Hematopoietic multipotent progenitor cell treated with erythropoietin and hydrocortisone succinate and interleukin-3 and kit ligand, for 4 days (in vitro differentiated cells): ENCODE measurements at places on chromosomes 4 and X.

- DNase-seq: no peak
These were observed 54.8 kb upstream of the SRD5A3 start for GRCh38 chr4:55291227-55291640.

- no peak for DNase-seq
These were observed 75.0 kb downstream of the PARM1 start for GRCh38 chr4:75007891-75008290.

DNA sequence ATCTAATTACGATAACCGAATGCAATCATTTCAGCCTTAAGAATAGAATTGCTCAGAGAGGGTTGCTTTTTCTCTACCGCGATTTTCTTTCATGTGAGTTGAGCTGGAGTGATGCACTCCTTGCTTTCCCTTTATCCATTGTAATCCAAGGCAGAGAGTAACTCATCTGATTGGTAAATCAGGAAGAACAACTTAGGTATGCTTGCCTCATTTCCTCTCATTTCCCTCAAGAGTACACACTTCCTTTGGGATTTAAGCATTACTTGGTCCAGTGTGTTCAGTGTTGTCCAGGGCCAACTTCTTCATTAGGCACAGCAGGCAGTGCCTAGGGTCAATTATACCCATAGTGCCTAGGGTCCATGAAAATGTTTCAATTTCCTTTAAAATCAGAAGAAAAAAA lies 15.7 kb upstream of the N4BP2 start:
- DNase-seq: no peak

- DNase-seq: no peak
These were observed 66.9 kb upstream of the GRID2 start for GRCh38 chr4:92236877-92237276.

DNA sequence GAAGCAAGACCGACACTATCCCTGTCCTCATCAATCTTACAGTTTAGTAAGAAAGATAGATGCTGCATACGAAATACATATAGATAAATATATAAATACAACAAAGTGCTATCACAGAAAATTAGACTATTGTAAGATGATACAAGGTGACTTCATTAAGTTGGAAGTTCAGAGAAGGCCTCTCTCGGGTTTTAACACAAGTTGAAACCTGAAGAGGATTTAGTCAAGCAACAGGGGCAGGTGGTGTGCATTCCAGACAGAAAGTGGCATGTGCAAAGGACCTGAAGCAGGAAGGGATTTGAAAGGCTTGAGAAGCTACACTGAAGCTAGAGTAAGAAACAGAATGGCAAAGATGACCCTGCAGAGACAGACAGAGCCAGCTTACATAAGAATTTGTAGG lies 36.5 kb downstream of the USP46 start:
- no peak for DNase-seq

GRCh38 chr4:53905941-53906377 lies 158.4 kb downstream of the CHIC2 start:
- peak; percentile 80 for DNase-seq

DNA sequence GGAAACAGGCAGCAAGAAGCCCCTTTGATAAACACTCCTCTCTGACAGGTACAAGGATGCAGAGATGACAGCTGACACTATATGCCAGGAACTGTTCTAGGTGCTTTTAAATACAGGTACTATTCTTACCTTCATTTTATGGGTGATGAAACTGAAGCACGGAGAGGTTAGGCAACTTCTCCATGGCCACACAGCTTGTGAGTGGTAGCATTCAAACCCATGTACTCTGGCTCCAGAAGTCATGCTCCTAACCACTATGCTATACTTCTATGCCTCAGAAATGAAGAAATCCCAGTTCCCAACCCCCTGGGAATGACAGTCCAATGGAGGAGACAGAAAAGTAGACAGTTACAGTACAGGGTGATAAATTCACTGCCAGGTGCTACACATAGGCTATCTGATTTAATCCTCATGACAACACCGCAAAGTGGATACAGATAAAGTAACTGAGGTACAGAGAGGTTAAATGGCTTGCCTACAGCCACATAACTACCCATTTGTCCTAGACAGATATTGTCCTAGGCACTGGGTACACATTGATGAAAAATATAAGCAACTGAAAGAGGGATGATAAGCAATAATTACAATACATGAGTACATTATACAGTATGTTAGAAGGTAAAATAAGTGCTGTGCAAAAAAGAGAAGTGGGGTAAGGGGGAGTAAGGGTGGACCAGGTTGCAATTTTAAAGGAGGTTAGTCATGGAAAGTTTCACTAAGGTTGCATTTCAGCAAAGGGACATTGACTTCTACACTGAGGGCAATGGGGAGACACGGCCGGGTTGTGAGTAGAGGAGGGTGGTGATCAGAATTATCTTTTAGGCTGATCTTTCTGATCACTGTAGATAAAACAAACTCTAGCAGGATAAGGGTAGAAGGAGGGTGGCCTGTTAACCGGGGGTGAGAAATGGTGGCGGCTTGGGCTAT lies 1.6 kb upstream of the F8 start:
- no peak for DNase-seq

DNA sequence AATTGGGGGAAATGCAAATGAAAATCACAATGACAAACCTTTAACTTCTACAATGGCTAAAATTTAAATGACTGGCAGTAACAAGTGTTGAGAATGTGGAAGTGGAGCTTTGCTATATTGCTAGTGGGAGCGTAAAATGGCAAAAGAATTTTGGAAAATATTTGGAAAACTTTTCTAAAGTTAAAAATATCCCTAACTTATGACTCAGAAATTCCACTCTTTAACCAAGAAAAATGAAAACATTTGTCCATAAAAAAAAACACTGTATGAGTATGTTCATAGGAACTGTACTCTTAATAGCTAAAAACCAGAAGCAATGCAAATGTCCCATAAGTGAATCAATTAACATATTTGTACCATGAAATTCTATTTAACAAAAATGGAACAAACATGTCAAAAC lies 3.6 kb downstream of the TBCK start:
- no peak for DNase-seq

GRCh38 chr4:162682651-162683050 lies 484.0 kb downstream of the NAF1 start:
- DNase-seq: no peak

GRCh38 chr4:25727711-25728493 lies 72.3 kb downstream of the SLC34A2 start:
- no peak for DNase-seq

DNA sequence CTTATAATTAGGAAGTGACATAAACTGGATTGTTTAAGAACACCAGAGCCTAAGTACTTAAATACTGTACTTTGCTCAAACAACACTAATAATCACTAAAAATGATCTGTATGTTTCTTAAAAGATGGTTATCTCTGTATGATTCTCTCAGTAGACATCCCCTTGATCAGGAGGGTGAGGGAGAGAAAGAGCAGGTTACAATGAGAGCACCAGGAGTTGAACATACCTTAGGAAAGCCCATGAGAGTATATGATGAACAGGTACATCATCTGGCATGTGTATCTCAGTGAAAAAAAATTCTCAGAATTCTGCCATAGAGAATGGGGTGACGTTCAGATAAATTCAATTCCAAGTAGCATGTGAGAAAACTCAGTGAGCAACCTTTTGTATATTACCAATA lies 59.9 kb upstream of the IL2 start:
- no peak for DNase-seq

GRCh38 chr4:109094056-109094455 lies 208.4 kb downstream of the COL25A1 start:
- peak; percentile 53 for DNase-seq

DNA sequence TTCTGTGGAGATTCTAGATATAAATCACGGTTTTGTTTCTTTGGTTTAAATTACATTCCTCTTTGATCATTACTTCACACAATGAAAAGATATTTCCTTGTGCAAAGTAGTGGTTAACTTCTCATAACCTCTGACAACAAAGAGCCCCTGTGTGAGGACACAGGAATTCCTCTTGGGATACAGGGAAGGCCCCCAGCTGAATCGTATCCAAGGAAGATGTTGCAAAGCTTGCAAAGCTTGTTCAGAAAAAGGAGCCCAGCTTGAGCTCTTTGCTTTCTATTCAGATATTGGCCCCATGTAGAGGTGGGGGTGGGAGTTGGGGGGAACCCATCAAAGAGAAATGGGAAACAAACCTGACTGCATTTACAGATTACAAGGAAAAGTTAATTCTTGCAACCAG lies 145.7 kb downstream of the RELL1 start:
- no peak for DNase-seq

- no peak for DNase-seq
These were observed 518.6 kb downstream of the RPA4 start for GRCh38 chrX:97402333-97402732.

GRCh38 chrX:37759351-37759750 lies 20.5 kb upstream of the CYBB start:
- DNase-seq: no peak

DNA sequence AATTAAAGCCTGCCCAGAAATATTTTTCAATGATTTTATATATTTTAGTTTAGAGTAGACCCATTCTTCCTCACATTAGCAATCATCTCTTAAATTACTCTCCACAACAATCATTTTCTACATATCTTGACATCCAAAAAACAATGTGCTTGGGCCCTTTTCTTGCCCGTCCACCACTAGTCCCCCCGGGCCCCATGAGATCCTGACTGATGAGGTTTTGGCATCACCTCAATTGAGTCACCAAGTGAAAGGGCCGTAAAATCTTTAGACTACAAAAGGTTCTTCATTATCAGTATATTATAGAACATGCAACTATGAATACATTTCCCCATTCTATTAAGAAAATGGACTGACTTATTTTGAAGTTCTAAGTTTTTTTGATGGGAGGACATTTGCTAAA lies 4.0 kb upstream of the CDKL2 start:
- no peak for DNase-seq

GRCh38 chr4:7897811-7898210 lies 41.9 kb downstream of the AFAP1 start:
- DNase-seq: no peak

GRCh38 chr4:164799410-164799809 lies 45.5 kb downstream of the SMIM31 start:
- no peak for DNase-seq

GRCh38 chr4:86098691-86099090 lies 261.2 kb downstream of the MAPK10 start:
- no peak for DNase-seq

DNA sequence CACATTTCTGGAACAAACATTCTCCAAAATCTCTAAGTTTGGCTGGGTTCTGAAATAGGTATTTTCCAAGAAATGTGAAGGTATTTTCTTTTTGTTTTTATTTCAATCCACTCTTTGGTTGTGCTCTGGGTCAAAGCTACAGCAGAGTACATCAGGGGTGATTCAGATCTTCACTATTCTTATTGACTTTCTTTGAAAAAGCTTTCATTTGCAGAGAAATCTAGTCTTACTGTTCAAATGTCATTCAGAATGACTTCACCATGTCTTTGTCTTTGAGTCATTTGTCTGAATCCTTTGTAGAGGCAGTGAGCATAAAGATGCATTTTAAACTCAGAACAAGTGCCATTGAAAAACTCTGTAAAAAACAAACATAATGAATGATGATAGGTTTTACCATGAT lies 547.2 kb upstream of the ADGRL3 start:
- DNase-seq: no peak

GRCh38 chrX:124504111-124504983 lies 158.0 kb downstream of the SH2D1A start:
- no peak for DNase-seq

GRCh38 chrX:149515954-149516602 lies 11.0 kb upstream of the IDS start:
- DNase-seq: peak; percentile 48

DNA sequence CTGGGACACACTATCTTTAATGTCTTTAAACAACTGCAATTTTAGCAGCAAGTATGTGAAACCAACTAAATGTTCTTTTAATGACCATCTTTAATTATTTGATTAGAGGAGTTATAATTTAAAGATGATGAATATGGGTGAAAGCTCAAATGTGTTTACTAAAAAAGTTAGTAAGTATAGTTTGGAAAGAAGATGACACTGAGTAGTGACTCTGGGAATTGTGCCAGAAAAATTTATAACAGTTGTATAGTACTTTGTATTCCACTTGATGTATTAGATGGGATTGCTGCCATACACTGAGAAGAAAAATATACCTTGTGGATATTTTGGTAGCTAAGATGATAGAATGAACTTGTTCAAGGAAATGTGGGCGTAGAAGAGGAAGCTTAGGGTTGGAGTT lies 19.5 kb upstream of the PACRGL start:
- no peak for DNase-seq

GRCh38 chr4:20418861-20419451 lies 167.3 kb downstream of the SLIT2 start:
- peak; percentile 85 for DNase-seq

- DNase-seq: no peak
These were observed 17.2 kb upstream of the GPR173 start for GRCh38 chrX:53031380-53031779.

DNA sequence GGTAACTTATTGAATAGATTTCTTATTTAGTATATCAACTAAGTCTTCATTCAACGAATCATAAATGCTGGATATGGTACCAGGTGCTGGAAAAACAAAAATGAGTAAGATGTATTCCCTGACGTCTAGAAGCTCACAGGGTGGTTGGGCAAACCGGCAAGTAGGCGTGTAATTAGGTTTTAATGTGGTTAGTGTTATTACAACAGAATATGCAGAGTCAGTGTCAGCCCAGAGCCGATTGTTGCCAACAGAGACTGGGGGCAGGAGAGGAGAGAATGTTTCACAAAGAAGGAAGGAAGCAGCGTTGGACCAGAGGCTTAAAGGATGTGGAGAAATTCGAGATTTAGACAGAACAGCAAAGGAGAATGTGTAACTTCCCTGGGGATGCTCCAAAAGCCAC lies 111.7 kb downstream of the TENM3 start:
- no peak for DNase-seq

GRCh38 chr4:2436761-2437474 lies 18.2 kb downstream of the CFAP99 start:
- DNase-seq: no peak

- DNase-seq: no peak
These were observed 40.6 kb downstream of the CHRDL1 start for GRCh38 chrX:110755061-110755460.

GRCh38 chr4:26576231-26576739 lies 7.6 kb upstream of the TBC1D19 start:
- no peak for DNase-seq

DNA sequence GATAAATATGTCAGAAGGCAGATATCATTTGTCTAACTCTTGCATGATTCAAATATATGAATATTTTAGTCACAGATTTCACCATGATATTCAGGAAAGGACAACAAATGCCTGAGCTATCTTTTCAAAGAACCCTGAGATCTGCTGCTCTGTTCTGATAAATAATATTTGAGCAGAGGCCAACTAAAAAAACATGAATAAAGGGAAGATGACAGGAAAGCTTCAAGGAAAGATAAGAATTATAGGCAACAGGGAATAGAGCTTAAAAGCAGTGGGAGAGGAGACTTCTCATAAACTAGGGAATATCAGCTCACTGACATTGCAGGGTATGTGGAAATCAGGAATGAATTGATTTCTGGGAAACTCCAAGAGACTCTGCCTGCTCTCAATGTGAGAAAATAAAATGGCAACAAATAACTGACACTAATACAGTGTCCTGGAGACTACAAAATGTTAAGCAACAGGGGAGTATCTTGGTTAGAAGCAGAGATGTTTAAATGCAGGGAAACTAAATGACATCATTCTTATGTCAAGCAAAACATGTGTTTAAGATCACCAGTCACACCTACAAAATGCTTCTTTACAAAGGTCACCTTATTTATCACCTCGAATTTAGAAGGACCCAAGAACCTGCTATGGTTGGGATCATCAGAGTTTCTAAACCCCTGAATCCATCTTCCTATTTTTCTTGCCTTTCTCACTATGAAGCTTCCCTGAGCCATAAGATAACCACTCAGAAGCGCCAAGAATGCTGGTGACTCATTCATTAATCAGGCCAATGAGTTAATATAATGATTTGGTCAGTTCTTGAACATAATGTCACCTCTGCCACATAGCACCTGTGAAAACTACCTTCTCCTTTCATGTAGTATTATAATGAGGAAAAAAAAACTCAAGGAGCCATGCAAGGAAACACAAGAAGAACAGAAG lies 78.1 kb downstream of the NDST3 start:
- DNase-seq: peak; percentile 10
